ENCODE measurements at places on chromosomes 4 and X.
A peak's percentile ranks its signal among the peaks of the same experiment; 100 is the strongest.

DNA sequence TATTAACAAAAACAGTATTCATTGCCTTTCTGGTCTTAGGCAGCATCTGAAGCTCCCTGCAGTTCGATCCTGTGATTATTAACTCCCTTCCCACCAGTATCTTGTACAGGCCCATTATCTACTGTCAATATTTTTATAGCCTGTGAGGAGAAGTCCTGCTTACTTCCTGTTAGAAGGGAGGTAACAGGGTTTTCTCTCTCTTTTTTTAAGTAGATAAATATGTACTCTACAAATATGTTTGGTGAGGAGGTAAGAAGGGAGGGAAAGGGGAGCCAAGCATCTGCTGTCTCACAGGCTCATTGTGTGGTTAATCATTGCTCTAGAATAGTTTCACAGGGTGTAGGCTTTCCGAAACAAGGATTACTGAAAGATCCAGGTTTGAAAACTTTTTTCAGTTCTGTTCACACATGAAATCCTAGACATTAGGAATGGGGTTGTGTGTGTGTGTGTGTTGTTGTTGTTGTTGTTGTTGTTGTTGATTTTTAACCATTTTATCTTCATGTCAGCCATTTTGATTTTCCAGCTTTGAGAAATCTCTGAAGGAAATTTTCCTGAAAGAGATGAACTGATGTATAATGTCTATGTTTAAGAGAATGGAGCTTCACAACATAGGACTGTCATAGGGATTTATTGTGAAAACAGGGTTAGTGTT, 14.2 kb downstream of the ATOH1 start:
- no peak for DNase-seq

DNA sequence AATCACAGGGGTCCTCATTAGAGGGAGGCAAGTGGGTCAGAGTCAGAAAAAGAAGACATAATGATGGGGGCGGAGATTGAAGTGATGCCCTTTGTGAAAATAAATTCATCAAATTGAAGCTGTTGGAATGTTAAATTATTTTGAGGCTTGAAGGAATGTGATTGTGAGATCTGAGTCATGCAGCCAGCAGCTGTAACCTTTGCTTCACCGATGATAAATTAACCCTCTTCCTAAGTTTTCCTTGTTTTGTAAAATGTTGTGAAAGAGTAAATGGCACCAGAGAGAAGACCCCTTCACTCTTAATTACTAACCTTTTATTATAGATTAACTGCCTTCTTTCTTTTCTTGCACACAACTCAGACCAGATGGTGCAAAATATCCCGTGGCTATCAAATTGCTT, 47.7 kb upstream of the FAM9A start:
- DNase-seq: no peak

GRCh38 chr4:89077761-89078160, 20.8 kb upstream of the FAM13A start:
- no peak for DNase-seq

DNA sequence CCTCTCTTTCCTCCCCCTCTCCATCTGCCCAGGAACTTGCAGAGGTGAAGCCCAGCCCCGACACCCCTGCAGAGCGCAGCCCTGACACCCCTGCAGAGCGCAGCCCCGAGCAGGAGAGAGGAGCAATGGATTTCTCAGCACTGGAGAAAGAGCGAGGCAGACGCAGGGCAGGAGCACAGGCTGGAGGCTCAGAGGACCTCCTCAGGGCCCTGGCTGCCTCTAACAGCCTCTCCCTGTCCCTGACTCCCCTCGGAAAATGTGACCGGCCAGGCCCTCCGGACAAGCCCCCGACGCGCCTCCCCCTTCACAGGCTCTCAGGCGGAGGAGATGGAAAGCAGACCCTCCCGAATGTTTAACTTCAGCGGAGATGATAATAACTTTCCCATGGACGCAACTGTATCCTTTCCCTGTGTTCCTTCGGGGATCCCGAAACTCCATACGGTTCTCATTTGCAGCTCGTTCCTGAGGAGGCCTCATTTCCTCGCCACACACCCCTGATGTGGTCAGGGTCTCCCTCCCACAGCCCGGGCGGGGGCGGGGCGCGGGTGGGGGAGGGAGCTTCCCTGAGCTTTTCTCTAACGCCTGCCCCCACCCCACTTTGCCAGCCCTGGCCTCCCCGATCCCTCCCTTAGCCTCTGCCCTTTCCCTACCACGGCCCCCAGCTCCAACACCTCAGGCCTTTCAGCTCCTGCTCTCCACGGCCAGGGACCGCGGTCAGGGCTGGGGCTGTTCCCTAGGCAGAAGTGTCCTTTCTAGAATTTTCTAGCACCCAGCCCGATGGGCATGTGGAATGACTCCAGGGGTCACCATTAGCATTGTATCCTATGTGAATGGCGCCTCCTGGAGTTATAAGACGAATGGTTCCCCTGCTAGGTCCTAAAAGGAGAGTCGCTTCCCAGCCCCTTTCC, 201.1 kb upstream of the BCOR start:
- no peak for DNase-seq

- DNase-seq: no peak
These were observed 12.5 kb upstream of the CRLF2 start for GRCh38 chrX:1224954-1225353.

DNA sequence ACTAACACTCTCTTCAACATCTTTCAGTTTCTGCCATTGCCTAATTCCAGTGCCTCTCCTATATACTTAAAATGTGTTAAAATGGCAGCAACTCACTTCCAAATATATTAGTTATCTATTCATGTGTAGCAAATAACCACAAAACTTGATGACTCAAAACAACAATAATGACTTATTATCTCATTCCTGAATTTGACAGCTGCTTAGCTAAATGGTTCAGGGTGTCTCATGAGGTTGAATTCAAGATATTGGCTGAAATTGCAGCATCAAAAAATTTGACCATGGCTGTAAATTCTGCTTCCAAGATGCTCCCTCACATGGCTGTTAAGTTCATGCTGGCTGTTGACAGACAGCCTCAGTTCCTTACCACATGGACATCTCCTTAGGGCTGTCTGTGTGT, 25.3 kb downstream of the PITX2 start:
- no peak for DNase-seq

- no peak for DNase-seq
These were observed 9.3 kb downstream of the CCDC160 start for GRCh38 chrX:134246282-134246681.

- DNase-seq: peak; percentile 8
These were observed 42.4 kb downstream of the SLC7A11 start for GRCh38 chr4:138199568-138200235.

DNA sequence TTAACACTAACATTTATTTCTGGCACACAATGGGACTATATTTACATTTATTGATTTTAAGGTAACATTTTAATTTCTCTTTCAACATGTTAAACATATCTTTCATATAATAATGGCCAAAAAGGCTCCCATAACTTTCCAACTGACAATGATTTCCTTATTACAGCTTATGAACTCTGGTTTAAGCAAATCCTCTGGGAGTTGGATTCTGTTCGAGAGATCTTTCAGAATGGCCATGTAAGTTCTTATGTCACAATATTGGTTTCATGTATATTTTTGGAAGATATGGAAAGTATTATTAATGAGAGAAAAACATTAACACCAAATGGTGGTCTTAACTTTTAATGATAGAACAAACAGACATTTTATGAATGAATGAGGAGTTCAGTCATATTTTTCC, 4.1 kb downstream of the TDO2 start:
- DNase-seq: no peak

DNA sequence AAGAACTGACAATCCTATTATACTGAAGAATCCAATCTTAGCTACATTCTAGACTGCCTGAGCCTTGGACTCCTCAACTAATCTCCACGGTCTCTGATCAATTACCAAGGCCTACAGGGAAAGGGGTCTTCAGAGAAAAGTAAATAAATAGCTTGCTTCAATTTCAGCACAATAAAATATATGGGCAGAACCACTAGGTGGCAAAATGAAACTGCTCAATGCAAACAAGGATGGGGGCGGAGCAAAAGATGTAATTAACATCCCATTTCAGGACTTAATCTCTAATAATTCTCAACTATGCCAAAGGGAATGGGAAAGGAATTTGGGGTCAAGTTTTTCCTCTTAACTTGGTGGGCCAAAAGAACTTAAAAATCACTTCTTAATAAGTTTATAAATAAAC, 78.4 kb upstream of the MAP3K15 start:
- DNase-seq: peak; percentile 4

- DNase-seq: no peak
These were observed 114.3 kb upstream of the GPC4 start for GRCh38 chrX:133529578-133529977.
